ENCODE measurements at places on chromosomes 11 and 22. TPM values are rescaled to one million over a fixed set of nuclear protein-coding genes. Genes with fewer than 3 reads are reported as not detected.

Gene C11orf42
- total RNA-seq = not detected

Gene DDT
- total RNA-seq = 135 TPM

Gene MS4A12
- total RNA-seq = not detected

Gene KRTAP5-9
- total RNA-seq = not detected

Measured in epithelial cell of alveolus of lung (primary cell).